ENCODE measurements at places on chromosomes 1 and 21.
A peak's percentile ranks its signal among the peaks of the same experiment; 100 is the strongest.

GRCh38 chr1:211318576-211319280, 7.9 kb upstream of the TRAF5 start:
- no peak for DNase-seq

DNA sequence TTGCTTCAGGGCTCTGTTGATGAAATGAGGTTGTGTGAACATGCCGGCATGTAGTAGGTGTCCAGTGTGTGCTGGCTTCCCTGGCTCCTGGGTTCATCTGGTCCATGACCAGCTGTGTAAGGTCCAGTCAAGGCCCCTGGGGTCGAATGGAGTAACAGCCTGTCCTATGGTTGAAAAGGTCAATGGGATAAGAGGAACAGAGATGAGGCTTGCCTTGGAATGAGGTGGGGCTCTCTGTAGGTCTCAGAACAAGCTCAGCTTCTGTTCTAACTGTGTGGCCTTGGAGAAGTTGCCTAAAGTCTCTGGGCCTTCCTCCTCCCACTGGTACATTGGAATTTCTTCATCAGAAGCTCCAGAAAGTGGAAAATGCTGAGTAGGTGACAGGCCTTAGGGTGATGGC, 26.6 kb downstream of the RPS6KA1 start:
- DNase-seq: no peak

DNA sequence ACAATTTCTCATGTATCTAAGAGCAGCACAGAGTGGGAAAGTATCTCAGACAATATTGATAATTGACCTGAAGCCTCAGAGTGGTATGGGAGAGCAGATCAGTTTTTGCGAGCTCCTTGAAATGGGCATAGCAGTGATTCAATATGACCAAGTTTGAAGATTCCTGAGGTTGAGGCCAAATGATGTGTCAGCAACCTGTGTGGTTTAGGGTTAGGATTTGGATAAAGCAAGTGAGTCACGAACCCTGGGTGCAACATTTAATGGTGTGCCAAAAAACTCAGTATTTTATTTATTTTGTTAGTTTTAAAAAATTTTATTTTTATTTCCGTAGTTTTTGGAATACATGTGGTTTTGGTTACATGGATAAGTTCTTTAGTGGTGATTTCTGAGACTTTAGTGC, 92.5 kb upstream of the C21orf91 start:
- no peak for DNase-seq

DNA sequence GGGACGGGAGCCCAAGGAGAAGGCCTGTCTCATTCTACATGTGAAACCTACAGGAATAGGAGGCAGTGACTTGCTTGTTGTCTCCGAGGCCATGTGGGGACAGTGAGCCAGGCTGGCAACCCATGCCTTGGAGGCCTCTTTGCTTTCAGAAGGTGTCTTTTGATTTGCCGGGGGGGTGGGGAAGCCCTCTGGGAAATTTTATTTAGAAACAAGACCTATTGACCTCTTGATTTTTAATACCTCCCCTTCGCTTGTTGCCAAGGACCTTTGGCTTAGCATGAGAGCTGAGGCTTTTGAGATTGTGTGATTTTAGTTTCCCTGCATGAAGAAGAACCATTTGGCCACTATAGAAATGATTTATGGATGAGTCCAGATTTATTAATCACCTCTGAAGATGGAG, 4.1 kb downstream of the ARMH1 start:
- no peak for DNase-seq

DNA sequence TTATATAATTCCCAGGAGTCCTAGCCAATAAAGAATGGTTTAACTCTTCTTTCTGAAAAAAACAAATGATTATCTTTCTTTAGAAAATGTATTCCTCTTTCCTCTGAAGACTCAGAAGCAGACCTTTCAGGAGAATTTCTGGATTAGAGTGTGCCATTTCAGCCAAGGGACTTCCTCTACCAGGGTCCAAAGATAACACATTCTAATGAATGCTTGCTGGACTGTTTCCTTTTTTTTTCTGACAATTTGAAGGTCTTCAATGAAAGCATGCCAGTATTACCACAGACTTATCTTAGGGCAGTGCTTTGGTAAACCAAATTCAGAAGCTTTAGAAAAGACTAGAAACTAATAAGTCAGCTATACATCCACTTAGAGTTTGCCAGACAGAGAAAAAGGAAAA, 80.5 kb downstream of the RERE start:
- no peak for DNase-seq

GRCh38 chr1:91774520-91775203, 111.3 kb downstream of the TGFBR3 start:
- no peak for DNase-seq

- no peak for DNase-seq
These were observed 144.8 kb downstream of the ST6GALNAC5 start for GRCh38 chr1:77012066-77012465.

- DNase-seq: no peak
These were observed 31.3 kb downstream of the CA6 start for GRCh38 chr1:8976896-8977450.

DNA sequence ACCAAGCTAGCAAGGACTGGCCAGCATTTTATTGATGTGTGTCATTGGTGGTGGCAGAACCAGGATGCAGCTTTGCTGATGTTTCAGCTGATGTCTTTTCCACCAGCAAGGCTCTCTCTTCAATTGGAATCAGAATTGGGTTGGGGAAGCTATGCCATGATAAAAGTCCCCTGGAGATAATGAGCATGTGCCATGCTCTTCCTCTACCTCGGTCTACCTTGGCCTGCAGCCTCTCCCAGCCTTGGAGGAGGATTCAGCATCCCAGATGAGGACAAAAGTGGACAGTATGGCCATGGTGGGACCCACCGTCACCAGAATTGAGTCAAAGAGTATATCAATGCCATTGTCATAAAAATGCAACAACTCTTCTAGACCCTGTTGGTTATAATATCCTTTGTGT, 8.6 kb downstream of the AVPR1B start:
- no peak for DNase-seq

DNA sequence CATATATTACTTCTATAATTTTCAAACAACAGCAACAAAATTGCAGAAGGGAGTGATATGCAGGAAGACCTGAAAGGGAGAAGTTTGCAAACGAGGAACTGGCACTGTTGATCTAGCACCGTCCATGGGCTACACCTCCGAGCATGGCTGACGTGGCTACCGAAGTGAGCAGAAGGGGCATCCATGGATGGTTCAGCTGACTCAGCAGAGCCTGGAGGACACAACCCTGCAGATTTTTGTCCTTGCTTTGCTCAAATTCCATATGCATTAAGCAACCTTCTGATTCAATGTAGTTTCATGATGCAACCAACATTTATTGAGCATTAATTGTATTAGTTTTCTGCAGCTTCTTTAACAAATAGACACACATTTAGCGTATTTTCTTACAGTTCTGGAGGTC, 191.2 kb downstream of the C1orf94 start:
- DNase-seq: no peak

- DNase-seq: no peak
These were observed 34.1 kb downstream of the EXTL2 start for GRCh38 chr1:100860397-100860991.

DNA sequence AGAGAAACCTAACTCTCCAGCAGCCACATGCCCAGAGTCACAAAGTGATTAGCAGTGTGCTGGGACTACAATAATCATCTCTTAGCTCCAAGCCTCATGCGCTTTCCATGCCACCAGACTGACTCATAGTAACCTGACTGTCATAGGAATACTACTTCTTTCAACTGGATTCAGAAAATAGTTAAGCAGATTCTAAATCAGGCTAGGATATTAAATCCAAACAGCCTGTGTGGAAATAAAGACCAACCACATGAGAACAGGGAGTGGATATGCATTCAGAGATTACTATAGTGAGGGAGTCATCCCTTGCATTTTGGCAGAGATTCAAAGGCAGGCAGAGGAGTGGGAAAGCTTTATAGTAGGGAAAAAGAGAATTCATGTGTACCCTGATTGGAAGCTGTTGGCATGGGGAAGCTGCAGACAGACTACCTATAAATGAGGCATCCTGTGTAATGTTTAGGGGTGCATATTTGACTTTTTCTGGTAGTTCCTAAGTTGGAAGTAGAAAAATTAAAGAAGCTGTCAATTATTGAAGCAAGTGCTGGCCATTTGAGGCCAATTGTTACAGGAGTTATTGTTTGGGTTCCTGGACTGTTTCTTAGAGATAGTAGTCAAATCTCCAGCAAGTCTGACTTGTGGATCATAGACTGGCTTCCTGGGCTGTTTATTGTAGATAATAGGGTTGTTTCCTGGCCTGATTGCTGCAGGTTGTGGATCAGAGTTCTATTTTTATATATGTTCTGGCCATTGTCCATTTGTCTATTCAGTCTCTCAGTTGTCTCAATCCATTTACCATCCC, 31.7 kb upstream of the DNAH14 start:
- no peak for DNase-seq

GRCh38 chr1:111654839-111655238, 35.2 kb downstream of the RAP1A start:
- no peak for DNase-seq

GRCh38 chr1:88920845-88921244, 29.5 kb upstream of the GTF2B start:
- DNase-seq: no peak

GRCh38 chr1:171622152-171622462, at the start of gene MYOCOS:
TSS of gene MYOCOS (plus strand) at chr1:171622243. CDS start at chr1:171623884, 1,641 bp downstream.
- no peak for DNase-seq

DNA sequence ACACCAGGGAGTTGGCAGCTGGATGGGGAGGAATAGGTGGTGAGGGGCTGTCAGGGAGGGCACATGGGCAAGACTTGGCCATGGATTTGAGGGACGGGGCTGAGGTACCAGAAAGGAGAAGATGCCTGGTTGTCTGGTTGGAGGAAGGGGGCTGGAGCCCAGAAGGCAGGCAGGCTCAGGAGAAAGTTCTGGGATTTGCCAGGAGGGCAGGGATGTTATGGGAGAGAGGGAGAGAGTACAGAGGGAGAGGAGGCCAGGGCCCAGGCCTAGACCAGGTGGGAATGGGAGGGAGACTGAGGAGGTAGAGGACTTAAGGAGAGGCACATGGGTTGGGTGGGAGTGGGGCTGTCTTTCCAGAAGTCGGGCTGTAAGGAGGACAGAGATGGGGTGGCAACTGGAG, 4.3 kb downstream of the A3GALT2 start:
- no peak for DNase-seq

DNA sequence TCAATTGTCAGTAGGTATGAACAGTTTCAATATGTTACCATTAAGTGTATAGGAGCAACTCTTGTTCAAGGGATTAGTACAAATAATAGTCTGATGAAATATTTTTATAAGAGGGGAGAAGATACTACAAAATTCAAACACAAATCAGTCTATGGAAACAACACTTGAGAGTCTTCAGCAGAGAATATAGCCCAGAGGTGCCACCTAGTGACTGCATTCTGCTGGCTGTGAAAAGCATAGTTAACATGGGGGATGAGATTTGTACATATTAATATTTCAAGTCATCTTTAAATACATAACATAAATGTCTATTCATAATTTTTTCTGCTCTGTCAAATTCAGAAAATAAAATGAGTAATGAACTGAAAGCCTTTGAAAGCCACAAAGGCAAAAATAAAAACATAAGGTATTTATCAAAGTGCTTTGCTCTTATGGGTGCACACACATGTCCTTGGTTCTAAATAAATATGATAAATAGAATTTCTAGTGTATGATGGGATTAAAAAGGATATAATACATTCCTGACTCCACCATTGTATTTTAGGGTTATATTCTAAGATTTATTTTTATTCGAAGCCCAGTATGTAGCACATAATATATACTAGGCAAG, 440.9 kb upstream of the ZRANB2 start:
- peak; percentile 3 for DNase-seq

DNA sequence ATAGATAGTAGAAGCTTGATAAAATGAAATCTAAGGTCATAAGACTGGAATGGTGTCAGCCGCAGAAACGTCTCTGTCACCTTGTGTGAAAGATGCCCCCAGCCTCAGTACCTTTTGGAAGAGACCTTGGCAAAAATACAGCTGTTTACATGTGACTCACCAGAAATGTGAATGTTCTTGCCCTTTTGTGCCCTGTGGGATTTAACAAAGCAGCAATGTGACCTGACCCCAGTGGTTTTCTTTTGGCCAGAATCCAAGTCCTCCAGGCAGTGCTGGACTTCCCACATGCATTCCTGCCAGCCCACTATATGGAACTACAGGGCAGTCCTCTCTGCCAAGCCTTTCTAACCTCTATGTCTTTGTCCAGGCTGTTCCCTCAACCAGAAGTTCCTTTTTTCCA, 27.2 kb upstream of the LRRC8C start:
- DNase-seq: no peak

GRCh38 chr1:97797403-97798183, 123.2 kb downstream of the DPYD start:
- no peak for DNase-seq

DNA sequence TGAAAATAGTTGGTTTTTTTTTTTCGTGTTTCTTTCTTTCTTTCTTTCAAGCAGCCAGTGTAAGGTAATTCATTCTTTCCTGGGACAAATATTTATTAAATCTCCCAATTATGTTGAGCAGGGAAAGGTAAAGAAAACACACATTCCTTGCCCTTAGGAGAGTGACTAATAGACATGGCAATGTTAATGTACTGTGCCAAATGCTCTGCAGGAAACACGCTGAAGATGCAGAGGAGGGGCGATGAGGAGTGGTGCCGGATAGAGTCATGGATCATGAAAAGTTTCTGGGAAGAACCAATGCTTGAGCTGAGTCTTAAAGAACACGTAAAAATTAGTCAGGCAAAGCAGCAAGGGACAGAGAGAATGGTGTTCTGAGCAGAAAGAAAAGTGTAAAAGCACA, 199.2 kb downstream of the DNM3 start:
- DNase-seq: no peak

DNA sequence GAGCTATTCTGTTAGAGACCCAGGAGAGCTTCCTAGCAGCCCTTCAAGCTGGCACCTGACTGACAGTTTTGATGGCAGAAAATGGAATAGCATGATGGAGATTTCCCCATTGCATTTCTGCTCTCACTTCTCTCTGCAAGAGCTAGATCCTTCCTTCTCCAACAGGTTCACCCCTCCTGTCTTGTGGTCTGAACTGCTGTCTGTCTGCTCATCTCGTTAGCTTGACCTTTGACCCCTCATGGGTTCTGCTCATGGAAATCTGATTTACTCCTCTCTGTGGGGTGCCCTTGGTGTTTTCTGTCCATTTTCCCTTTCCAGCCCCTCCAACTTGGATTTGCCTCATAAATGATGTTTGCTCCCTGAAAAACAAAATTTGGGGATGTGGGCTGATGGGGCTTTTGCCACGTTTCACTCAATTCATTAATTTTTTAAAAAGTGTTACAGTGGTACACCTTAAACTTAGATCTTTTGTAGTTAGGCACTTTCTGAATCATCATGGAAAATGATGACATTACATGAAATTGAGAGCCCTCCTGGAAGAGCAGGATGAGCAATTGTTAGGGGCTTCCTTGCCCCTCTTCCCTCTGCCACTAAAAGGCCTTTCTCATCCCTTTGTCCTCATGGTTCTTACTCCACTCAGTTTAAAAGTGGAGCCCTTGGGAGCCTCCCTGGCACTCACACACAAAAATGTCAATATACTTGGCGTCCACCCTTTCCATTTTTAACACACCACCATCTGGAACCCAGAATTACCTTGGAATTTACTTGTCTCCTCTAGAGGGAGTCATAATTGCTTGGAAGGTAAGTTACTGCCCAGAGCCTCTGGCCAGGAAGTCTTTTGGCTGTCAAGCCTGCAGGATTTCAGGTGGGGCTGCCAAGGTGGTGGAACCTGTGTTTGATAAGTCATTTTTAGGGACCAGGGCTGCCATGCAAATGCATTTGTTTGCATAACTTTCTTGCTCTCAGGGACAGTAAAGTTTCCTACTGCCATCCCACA, 31.9 kb upstream of the IL19 start:
- DNase-seq: no peak

Measured in AG09319 (cell line).